ENCODE measurements at places on chromosomes 2 and 18. TPM values are rescaled to one million over a fixed set of nuclear protein-coding genes. Genes with fewer than 3 reads are reported as not detected.

RTP5 gene
- 0.30 TPM for total RNA-seq

CIB4 gene
- not detected for total RNA-seq

EHBP1 gene
- 22.1 TPM for total RNA-seq

EFHD1 gene
- 0.48 TPM for total RNA-seq

CRYGC gene
- not detected for total RNA-seq

RIT2 gene
- total RNA-seq, result not detected

SLC16A14 gene
- 7.8 TPM for total RNA-seq

SCN3A gene
- not detected for total RNA-seq

ALPP gene
- total RNA-seq, result not detected
